ENCODE measurements at places on chromosomes 5 and 9.

- DNase-seq, result no peak
Observed at GRCh38 chr5:36635721-36636390, 29.4 kb downstream of the SLC1A3 start.

DNA sequence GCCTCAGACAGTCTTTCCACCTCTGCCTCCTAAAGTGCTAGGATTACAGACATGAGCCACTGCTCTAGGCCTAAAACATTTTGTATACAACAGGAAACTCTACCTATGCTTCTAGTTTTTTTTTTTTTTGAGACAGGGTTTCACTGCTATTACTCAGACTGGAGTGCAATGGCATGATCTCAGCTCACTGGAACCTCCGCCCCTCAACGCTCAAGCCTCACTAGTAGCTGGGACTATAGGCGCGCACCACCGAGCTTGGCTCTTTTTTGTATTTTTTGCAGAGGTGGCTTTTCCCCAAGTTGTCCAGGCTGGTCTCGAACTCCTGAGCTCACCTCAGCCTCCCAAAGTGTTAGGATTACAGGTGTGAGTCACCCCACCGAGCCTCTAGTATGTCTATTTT lies 5.4 kb downstream of the HSPA9 start:
- DNase-seq, result no peak

GRCh38 chr5:127820910-127821553 lies 117.8 kb downstream of the CCDC192 start:
- DNase-seq, result no peak

- no peak for DNase-seq
Observed at GRCh38 chr5:160030631-160031377, 21.9 kb downstream of the TTC1 start.

- DNase-seq, result no peak
Observed at GRCh38 chr9:91515074-91515687, 91.5 kb upstream of the NFIL3 start.

Data from NCI-H1092 (cell line).